ENCODE measurements at places on chromosomes 7 and 10.

DNA sequence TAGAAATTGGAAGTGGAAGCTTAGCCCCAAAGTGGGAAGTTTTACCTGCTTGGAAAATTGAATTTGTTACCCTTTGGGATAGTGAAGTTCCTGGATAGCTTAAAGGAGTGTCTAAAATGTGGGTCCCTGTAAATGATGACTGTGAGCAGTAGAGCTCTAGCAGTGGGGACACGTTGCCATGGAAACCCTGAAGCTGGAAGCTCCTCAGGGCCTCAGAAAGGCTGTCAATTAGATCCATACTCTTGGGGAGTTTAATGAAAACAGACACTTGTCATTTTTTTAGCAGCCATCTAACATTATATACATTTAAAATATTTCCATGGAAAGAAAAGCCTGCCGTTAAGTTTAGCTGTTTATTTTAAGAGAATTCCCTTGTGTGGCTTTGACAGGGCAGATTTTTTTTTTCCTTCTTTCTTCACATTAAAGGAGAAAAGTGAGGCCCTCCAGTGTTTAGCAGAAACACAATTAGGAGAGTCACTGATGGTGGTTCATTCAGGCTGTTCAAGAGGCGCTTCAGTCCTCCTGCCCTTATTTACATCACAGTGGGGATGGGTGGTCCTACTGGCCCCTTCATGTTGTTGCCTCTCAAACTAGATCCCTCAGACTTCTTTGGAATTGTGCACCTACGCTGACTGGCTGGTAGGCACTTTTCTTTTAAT, 518.4 kb downstream of the CCSER2 start:
- no peak for DNase-seq

- DNase-seq: no peak
These were observed 41.7 kb downstream of the RASGEF1A start for GRCh38 chr10:43225004-43225786.

- no peak for DNase-seq
These were observed 52.3 kb upstream of the MYL10 start for GRCh38 chr7:101681170-101682007.

- no peak for DNase-seq
These were observed 1.8 kb downstream of the PGAM2 start for GRCh38 chr7:44063547-44063893.

DNA sequence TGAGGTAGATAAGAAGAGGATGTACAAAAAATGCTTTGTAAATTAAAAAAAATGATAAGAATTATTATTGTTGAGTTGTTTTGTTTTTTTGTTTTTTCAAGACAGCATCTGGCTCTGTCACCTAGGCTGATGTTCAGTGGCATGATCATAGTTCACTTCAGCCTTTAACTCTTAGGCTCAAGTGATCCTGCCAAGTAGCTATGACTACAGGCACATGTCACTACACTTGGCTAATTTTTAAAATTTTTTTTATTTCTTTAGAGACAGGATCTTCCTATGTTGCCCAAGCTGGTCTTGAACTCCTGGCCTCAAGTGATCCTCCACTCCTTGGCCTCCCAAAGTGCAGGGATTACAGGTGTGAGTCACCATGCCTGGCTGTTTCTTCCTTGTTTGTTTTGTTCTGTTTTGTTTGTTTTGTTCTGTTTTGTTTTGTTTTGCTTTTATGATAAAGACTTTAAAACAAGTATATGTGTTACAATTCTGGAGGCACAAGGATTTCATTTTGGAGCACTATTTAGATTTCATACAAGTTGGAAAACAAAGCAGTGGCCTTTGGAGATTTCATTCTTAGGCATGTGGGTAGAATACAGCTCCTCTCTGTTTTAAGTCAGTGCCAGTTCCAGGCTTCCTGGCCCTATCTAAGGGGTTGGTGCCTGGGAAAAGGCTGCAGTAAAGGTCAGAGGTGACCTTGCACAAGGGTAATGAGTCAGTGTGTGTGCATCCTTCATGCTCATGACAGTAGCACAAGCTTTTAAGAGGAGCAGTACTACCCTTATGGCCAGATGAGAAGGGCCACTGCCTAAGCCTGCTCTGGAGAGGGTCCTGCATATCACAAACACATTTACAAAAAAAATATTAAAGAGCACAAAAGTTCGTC, 17.9 kb downstream of the FGFBP3 start:
- DNase-seq: no peak

DNA sequence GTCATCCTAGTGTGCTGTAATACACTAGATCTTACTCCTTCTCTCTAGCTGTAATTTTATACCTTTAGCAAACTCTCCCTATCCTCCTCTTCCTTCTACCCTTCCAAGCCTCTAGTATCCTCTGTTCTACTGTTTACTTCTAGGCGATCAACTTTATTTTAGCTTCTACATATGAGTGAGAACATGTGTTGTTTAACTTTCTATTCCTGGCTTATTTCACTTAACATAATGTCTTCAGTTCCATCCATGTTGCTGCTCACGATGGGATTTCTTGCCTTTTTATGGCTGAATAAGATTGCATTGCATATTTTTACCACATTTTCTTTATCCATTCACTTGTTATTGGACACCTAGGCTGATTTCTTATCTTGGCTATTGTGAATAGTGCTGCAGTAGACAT, 318.6 kb downstream of the MALRD1 start:
- no peak for DNase-seq

DNA sequence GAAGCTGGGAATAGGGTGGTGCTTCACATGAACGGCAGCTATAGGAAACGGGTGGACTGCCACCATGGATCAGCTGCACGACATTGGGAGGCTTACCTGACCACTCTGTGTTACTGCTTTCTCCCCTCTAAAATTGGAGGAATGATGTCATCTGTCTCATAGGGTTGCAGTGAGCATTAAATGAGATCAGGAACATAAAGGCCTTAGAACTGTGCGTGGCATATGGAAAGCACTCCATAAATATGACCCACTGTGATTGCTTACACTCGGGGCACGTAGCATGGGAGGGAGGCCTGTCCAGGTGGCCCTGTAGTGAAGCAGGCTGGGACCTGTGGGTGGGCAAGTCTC, 9.7 kb downstream of the C10orf62 start:
- DNase-seq: no peak

GRCh38 chr10:108112218-108112617, 947.7 kb upstream of the SORCS1 start:
- DNase-seq: no peak

DNA sequence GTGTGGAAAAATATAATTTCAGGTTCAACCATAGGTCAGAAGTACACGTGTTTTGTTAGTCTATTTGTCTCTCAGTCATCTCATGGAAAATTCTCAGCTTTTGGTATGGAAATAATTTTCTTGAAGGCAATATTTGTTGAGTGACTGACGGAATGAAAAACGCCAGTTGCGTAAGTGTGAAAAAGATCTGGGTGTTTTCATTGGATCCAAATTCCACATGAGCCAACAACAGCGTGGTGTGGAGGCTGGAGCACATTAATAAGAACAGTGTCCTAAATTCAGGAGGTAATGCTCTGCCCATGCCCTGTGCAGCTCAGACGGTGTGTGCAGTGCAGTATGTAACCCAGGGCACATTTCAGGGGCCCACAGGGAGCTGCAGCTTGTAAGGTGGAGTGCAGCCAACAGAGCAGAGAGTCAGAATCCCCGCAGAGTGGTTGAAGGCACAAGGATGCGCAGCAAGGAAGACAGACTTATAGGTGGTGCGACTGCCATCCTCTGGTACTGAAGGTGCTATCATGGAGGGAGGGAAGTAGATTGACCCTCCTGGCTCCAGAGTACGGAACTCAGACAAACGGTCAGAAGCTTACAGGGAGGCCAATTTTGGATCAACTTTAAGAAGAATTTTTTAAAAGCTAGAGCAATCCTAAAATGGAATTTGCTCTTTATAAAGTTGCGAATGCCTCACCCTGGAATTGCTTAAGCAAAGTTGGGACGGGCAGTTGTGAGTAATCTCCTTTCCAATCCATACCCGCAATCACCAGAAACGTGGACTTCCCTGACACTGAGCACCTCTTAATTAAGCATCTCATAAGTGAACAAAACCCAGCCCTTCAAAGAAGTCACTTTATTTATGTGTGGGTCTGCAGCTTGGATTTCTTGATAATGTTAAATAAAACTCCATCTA, 38.0 kb downstream of the EGFR start:
- no peak for DNase-seq

GRCh38 chr10:119209736-119210355, 2.5 kb downstream of the GRK5 start:
- no peak for DNase-seq

DNA sequence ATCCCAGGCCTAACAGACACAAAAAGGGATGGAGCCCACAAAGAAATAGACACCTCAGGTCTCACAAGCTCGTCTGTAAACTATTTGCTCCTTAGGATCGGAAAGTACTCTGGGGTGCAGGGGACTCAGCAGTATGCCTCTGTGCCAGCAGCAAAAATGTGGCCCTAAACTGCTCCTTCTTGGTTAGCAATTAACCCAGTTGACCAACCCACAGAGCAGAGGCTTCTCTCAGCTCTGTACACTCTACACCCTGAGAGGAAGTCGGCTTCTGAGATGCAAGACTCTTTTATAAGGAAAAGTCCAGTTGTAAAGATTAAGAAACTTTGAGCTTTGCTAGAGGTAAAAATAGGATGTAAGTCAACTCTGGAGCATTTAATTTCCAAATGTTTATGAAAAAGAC, 156.3 kb upstream of the PRSS58 start:
- no peak for DNase-seq

DNA sequence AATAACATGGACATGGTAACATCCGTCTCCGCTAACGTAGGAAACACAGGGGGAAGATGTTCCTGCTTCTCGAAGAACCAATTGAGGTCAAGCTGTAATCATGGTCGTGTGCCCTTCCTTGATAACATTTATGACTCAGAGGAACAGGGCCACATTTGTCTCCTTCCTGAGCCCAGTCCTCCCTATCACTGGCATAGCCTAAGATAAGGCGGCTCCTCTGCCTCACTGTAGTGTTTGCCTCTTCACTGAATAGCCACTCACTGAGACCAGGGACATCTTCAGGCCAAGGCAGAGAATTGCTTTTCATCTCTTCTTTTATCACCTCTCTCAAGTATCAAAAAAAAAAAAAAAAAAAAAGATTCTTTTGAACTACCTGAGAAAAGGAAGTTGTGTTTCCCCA, 5.4 kb upstream of the GRM8 start:
- DNase-seq: no peak

- no peak for DNase-seq
These were observed 94.4 kb downstream of the WDR37 start for GRCh38 chr10:1150638-1150955.

DNA sequence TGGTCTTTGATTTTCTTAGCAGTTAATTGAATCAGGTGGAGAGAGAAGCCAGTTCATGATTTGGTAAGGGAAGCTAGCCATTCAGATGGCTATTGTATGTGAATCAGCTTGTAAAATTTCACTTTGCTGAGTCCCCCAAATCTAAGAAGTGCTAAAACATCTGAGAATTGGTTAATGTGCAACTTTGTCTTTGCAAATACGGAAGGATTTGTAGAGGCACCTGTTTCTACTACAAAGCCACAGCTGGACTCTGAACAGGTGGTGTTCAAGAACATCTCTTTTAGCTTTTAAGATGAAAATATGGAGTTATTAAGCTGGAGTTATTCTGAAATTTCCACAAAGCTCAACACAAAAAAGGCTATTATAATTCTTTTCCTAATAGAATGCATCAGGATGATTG, 132.6 kb downstream of the VPS50 start:
- no peak for DNase-seq

DNA sequence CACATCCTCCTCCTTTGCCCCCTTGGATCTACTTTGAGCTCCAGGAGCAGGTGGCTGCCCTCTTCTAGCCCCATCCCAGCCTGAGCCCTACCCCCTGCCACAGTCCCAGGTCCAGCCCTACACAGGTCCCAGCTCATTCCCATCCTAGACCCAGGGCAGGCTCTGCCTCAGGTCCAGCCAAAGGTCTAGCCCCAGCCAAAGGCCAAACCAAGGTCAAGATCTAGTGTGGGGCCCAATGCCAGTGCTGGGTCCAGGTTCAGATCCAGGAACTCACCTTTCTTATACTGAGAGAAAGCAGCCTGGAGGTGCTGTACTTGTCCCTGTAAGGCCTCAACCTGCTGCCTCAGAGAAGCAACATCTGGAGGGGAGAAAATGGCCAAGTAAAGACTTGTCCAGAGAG, 8.5 kb downstream of the SFTPD start:
- DNase-seq: no peak

DNA sequence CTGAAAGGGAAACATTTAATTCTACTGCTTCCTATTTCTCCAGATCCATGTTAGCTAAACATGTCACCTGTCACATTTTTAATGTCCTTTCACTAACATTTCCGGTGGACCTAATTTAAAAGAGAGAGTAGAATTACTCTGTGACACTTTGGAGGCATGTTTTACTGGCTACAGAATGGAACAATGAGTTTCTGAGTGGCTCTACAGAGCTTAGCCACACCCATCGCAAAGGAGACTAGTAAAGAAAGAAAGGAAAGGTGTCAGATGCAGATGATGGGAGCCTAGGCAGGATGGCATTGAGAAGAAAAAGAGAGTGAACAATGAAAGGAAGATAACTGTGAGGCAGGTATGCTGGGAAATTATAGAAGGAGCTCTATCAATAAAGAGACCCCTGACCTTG, 35.9 kb downstream of the NDUFB2 start:
- no peak for DNase-seq

DNA sequence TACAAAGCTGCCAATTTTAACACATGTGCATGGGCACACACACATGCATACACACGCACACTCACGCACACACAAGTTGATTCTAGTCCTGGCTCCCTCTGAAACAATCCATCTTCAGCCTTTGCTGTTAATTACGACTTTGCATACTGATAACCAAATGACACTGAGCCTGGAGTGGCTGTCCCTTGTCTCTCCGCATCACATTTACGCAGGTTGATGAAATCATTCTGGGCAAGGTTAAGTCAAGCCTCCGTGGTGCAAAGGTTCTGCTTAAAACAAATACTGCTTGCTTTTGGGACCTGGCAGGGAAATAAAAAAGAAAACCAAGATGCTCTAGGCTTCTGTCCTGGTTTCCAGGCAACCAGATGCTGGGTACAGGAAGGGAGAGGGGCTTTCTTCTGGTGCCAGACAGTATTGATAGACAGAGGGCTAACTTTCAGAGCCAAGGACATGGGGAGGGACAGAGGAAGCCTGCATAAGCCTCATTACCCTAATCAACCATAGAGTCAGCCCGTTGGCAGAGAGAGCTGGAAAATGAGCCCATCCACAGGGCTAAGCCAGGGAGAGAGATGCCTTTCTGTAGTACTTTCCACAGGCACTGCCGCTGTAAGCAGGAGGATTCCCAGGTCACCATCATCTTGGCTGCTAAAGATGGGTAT, 233.0 kb downstream of the WDR11 start:
- no peak for DNase-seq

GRCh38 chr10:73647875-73648651, 6.8 kb upstream of the MYOZ1 start:
- no peak for DNase-seq

GRCh38 chr7:135270577-135271254, 37.1 kb downstream of the STRA8 start:
- no peak for DNase-seq

DNA sequence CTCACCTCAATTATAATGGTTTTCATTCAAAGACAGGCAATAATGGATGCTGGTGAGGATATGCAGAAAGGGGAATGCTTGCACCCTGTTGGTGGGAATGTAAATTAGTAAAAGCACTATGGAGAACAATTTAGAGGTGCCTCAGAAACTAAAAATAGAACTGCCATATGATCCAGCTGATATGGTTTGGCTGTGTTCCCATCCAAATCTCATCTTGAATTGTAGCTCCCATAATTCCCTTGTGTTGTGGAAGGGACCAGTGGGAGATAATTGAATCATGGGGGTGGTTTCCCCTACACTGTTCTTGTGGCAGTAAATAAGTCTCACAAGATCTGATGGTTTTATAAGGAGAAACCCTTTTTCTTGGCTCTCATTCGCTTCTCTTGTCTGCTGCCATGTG, 87.7 kb downstream of the TES start:
- no peak for DNase-seq

GRCh38 chr7:963236-964078, 9.0 kb upstream of the ADAP1 start:
- DNase-seq: no peak

Data from stimulated activated CD8-positive, alpha-beta memory T cell treated with anti-CD3 and anti-CD28 coated beads, Interleukin-4, amount 100 ng/mL, for 4 hours (primary cell).